ENCODE measurements at places on chromosomes 16 and 17.
A peak's percentile ranks its signal among the peaks of the same experiment; 100 is the strongest.

GRCh38 chr16:1458977-1459341, 14.6 kb upstream of the CCDC154 start:
- no peak for DNase-seq

DNA sequence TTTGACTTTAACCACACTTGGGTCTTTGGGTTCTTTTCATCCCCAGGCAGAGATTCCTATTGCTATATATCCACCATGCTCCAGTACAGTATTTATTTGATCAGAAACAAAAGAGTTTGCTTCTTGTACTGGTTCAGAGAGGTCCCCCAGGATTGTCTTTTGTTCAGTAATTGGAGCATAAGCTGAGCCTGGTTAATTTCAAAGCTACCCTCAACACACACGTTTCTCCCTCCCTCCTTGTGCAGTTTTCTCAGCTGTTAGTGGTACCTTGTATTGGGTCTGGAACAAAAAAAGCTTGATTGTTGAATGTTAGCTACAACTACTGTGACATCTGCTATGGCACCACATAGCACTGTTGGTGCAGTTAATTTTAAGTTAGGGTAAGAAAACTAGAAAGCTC, 50.0 kb downstream of the NUP93 start:
- no peak for DNase-seq

GRCh38 chr17:55005520-55005919, 37.0 kb downstream of the STXBP4 start:
- DNase-seq, result no peak

DNA sequence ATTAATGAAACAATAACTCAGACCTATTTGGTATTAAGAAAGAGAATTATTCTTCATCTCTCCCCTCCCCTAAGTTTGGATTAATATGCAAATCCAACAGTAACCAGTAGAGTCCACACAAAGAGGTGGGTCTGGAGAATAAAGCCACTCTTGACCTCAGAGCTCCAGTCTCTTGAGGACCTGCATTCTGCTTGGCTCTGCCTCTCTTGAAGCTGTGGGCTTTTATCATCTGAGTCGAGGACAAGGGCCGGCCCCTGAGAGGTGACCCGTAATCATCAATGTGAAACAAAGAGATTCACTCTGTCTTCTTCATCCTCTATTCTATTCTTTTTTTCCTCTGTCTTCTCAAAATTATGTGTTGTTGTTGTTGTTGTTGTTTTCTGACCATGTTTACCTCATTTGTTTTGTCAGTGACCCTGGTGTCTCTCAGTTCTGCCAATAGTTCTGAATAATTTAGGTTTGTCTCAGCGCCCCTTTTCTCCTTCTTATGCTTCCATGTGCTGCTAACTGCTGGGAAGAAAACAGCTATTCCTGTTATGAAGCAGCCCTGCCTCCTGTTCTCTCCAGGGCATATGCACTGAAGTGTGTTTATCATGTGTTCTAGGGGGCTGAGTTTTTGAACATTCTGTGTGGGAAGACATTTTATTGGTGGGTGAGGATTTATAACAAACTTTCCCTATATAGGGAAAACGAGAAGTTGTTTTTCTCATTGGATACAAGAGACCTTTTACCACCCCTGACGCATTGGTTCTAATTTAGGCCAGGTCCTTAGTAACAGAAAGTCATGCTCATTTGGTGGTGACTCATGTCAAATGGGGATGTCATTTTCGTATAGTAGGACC, 135.8 kb downstream of the TRIM37 start:
- no peak for DNase-seq

- DNase-seq, result no peak
Observed at GRCh38 chr16:19705843-19706242, 12.2 kb downstream of the KNOP1 start.

- peak; percentile 48 for DNase-seq
Observed at GRCh38 chr17:63425483-63425882, 20.6 kb downstream of the CYB561 start.

DNA sequence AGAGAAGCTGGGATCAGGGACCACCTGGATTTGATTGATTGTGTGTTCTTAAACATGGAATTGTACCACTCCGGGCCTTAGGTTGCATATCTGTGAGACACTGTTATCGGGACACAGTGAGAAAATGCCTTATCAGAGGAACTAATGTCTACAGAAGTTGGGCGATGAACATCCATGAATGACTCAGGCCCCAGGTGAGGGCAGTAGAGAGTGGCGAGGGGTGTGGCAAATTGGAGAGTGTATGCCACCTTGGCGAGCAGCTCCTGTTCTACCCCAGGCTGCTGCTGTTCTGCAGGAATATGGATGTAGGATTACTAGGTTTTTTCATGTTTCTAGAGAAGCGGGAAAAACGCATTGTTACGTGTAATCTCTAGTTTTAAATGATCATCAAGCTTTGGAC, 38.8 kb downstream of the CLEC16A start:
- no peak for DNase-seq

DNA sequence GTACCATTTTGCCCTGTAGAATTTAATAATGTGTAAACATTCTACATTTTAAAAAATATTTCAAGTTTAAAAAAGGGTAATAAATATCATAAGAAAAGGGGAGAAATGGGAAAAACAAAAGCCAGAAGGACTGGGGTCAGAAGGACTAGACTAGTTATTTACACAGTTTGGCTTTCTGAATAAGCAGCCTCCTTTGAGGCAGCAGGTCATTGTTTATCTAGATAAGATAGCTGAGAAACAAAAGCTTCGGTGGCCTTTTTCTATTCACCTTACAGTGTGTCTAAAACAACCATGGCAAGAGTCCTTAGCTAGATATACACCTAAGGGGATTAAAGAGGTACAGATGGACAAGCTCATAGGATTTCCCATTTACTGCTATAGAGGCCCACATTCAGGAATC, 396.5 kb upstream of the PMFBP1 start:
- no peak for DNase-seq

DNA sequence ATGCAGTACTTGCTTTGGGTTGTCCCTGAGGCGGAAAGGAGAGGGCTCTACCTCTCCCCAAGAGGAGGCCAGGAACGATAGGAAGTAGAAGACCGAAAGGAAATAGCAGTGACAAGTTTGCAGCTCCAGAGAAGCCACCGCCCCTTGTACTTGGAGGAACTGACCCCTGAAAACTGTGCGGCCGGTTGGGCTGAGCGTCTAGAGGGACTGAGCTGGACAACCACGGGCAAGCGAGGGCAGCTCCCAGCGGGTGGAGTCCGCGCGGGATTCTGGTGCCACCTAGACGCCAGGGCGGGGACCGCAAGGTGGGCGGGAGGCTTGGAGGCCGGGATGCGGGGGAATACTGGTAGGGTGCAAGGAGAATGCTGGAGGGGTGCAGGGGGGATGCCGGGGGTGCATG, 1.3 kb upstream of the SLC6A4 start:
- no peak for DNase-seq

GRCh38 chr17:64611369-64611768, 50.7 kb downstream of the SMURF2 start:
- no peak for DNase-seq

DNA sequence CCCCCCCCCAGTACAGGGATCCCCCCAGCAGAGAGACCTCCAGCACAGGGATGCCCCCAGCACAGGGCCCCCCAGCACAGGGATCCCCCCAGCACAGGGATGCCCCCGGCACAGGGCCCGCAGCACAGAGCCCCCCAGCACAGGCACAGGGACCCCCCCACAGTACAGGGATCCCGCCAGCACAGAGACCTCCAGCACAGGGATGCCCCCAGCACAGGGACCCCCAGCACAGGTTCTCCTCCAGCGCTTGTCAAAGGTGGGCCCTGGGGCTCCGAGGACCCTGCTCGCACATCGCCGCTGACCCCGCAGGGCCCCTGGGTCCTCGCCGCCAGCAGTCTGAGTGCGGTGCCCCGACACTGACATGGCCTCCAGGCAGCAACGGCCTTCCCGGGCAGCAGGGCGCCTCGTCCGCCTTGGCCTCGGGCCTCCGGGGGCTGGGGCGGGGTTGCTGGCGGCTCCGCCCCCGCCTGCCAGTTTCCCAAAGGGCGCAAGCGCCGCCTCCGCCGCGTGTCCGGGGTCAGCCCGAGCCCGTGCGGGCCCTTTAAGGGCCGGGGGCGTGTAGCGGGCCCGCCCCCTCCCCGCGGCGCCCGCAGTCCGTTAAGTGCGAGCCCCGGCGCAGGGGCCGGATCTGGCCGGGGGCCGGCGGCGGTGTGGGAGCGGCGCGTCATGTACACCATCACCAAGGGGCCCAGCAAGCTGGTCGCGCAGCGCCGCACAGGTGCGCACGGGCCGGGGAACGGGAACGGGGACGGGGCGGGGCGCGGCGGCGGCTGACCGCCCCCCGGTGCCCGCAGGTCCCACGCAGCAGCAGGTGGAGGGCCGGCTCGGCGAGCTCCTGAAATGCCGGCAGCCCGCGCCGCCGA, at the start of gene MCRIP2:
MCRIP2 (plus strand) TSS at position 503 of the 863 bp plus-strand sequence; CDS start at position 667, 164 bp downstream.
- DNase-seq, result no peak

DNA sequence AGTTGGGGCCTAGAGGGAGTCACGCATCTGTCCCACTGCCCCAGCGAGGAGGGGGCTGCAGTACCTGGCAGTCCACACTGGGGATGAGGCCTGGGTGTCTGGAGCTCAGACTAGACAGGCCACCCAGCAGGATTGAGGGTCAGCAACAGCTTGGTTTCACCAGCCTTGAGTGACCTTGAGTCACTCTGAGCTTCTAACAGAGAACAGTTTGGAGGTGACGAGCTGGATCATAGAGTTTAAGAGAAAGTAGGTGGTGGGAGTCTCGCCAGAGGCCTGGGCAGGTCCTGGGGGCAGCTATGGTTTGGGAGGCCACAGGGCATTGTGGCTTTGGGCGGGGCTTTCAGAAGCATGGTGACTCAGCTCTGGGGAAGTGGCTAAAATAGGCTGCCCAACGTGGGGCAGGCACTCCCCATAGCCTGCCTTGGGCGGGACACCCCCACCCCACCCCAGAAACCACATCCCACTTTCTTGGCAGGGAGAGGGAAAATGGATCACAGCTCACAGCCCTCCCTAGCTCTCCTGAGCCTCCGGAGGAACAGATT, 20.5 kb downstream of the CDC42EP4 start:
- no peak for DNase-seq

DNA sequence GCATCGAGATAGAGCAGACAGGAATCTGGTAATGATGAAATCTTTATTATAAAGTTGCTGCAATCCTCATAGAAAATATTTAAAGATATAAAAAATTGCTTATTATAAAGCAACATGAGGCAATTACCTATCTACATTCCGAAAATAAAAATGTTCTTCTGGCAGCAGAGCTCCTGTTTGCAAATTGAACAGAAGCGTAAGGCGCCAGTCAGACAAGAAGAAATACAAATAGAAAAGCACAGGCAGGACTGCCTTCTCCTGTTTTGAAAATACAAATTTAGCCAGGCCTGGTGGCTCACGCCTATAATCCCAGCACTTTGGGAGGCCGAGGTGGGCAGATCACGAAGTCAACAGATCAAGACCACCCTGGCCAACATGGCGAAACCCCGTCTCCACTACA, 95.6 kb downstream of the CDYL2 start:
- no peak for DNase-seq

DNA sequence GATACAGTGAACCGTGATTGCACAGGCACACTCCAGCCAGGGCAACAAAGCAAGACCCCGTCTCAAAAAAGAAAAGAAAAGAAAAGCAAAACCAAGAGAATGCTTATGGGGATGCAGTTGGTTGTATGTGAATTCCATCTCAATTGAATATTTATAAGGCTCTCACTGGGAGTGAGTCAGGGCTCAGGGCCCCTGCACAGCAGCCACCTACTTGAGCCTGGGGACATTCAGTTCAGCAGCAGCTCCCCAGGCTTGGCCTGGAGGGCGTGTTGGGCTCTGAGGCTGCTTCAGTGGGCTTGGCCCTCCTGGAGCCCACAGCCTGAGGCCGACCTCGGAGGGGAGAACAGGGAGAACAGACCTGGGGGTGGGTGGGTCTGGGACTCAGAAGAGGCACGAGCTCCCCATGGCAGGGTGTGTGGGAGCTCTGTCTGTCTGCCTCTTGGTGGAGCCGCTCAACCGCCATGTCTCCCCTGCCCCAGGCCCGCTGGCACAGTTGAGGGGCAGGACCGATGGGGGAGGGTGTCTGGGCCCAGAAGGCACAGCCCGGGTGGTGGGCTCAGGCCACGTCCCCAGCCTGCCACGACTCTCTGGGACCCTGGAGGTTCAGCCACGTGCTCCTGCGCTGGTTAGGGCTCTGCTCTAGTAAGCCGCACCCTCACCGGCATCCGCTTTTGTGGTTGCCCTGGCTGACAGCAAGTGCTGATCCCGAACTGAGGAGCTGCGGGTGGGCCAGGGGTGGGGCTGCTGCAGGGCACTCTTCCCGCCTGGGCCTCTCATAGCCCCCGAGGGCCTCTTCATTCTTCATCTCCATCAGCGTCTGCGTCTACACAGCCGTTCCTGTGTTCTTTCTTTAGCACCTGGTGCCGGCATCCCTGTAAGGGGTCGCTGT, 24.8 kb downstream of the ZFPM1 start:
- no peak for DNase-seq

DNA sequence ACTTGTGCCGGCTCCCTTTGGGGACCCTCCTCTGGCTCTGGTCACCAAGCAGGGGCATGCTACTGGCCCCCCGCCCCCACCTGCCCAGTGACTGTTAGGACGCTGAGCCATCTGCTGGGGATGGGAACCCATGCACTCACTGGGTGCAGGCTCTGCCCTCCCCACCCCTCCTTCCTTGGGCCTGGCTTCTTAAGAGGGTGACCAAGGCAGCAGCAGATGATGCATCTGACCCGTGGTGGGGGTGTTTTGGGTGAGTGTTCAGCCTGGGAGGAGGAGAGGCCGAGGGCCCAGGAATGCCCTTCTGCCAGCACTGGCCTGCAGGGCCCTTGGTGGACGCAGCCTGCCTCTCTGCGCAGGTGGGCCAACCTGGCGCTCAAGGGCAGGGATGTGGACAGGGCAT, 19.2 kb upstream of the MTSS2 start:
- no peak for DNase-seq

- no peak for DNase-seq
Observed at GRCh38 chr17:76532072-76532651, 5.3 kb downstream of the CYGB start.

GRCh38 chr17:1783834-1784611, 22.2 kb downstream of the SERPINF1 start:
- peak; percentile 64 for DNase-seq

- DNase-seq, result no peak
Observed at GRCh38 chr16:56479469-56479868, 28.1 kb downstream of the OGFOD1 start.

- DNase-seq, result peak; percentile 50
Observed at GRCh38 chr17:60743799-60744198, 66.1 kb downstream of the BCAS3 start.

DNA sequence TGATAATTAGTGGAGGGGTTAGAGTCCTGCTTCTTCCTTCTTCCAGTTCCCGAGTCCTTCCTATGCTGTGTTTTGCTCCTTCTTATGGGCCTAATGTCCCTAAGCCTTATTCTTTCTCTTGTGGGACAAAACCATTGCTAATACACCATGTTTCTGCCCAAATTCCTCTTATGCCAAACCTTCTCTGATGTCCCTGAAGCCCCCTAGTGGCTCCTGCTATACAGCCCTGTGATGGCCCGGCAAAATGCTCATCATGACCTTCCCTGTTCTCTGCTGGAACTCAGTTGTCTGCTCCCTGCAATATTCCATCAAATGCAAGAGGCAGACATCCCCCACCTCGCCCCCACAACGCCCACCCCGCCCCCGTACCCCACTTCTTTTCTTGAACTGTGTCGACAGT, 171.6 kb downstream of the CDH11 start:
- no peak for DNase-seq

GRCh38 chr17:71760062-71760720, 360.6 kb upstream of the SOX9 start:
- peak; percentile 25 for DNase-seq
